ENCODE measurements at places on chromosomes 16 and 17.

DNA sequence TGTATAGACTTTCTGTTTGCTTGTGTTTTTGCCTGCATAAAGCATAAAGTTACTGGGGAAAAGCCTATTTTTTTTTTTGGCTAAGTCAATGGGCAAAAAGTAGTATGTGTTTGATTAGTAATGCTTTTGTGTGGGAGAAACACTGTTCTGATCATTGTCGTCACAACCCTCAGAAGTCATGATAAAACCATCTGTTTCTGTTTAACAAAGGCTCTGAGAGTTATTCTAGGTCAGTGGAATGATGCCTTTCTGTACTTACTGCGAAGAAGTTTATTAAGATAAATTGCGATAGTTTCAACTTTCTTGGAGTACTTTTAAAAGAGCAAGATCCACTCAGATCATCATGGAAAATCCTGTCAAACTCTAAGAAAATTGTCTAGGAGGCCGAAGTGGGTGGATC lies 80.9 kb downstream of the PRKCA start:
- DNase-seq: no peak

GRCh38 chr17:5592382-5592781 lies 8.1 kb upstream of the NLRP1 start:
- no peak for DNase-seq

DNA sequence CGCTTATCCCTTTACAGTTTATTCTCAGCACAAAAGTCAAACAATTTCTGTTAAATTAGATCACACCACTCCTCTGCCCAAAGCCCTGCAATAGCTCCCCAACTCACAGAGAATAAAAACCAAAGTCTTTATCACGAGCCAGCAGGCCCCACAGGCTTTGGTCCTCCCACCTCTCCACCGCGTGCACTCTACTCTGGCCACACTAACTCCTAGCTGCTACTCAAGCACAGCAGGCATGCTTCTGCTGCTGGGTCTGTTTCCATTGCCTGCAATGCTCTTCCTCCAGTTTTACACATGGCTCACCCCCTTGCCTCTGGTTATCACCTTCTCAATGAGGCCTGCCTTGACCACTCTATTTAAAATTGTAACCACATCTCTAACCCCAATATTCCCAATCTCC lies 27.6 kb downstream of the HELZ start:
- no peak for DNase-seq

DNA sequence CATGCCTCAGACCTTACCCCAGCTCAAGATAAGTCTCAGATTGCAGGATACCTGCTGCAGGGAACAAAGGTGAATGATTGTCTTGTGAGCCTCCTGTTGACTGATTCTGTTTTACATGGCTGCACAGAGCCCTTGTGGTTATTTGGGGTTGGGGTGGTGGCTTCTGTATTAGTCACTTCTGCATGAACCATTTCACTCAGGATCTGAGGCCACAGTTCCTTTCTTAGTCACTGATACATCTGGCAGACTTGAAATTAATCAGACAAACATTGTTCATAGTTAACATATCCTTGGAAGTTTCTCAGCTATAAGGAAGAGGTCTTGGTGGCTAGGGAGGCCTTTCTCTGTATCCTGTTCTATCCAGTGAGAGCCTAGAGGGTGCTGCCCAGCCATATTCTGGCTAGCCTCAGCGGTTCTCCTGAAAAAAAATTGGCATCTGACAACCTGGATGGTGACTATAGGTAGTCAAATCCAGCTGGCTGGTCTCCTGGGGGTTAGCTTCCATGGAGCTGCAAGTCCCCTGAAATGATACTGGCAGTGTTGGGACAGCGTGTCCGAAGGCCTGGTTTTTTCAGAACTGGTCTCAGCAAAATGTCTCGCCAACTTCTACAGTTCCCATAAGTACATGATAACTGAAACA lies 8.4 kb upstream of the PLK1 start:
- DNase-seq: peak; percentile 27

DNA sequence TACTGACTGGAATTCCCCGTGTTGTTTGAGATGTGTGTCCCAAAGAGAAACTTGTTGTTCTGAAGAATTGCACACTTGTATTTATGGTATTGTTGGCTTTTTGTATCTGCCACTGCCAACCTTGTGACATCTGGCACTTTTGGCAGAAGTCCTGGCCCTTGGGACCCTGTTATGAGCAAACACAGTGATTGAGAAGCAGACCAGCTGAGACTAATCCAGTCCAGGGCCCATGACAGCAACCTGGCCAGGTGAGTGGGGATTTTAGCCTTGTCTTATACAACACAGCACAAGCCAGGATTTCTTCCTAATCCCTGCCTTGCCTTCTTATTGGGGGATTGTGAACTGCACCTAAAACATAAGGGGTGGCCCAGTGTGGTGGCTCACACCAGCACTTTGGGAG lies 80.0 kb downstream of the NTN1 start:
- no peak for DNase-seq

DNA sequence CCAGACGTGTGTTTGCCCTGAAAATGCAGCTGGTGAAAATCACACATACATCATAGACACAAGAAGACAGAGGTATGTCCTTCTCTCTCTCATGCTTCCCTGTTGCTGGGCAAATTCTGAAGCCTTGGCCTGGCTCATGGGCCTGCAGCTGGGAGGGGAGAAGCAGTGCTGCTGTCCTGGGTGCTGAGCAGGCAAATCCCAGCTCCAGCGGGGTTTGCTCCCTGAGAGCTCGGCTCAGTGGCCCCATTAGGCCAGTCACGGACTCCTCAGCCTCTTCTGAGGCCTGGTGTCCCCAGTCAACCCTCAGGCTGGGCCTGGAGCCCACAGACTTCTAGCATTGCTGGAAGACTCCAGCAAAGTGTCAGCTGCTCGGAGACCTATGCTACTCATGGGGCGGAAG lies 11.7 kb downstream of the RHBDL3 start:
- no peak for DNase-seq

- DNase-seq: no peak
These were observed 59.8 kb downstream of the CDH11 start for GRCh38 chr16:65061935-65062518.

- DNase-seq: peak; percentile 73
These were observed at the start of gene CRK for GRCh38 chr17:1455797-1456599. TSS of gene CRK (minus strand) at chr17:1456232. CDS start at chr17:1456117, 115 bp downstream.

DNA sequence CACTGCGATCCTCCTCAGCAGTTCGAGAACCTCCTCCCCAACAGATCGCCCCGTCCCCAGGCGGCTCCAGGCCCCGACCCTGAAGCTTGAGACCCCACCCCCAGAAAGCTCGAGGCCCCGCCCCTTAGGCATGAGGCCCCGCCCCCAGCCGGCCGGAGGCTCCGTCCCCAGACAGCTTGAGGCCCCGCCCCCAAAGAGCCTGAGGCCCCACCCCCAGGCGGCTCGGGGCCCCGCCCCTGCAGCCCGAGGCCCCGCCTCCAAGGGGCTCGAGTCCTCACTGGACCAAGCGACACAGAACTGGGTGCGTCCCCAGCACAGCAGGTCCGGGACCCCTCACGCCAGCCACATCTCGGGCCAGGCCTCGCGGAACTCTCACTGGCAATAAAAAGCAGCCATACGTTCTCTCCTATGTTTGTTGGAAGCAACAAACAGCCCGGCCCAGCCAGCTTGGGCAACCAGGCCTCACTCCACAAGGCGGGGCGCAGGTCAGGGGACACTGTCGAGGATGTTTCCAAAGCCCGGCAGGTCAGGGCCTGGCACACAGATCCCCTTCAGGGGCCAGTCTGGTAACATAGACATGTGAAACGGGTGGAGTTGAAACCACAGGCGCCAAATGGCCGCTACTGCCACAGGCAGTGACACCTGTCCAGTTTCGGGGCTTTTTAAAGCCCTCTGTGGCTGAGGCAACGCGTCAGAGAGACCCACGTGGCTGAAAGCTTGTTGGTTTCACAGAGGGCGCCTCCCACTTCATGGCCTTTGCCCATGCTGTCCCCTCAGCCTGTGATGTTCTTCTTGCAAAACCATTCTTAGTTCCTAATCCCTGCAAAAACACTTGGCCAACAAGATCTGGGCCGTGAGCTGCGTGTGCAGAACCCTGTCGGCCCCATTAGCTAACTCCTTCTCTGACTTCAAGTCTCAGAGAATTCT lies 224.2 kb downstream of the PARN start:
- no peak for DNase-seq
